ENCODE measurements at places on chromosomes 2 and 18. TPM values are rescaled to one million over a fixed set of nuclear protein-coding genes. Genes with fewer than 3 reads are reported as not detected.

Gene CD8B2
- total RNA-seq = not detected

DNA sequence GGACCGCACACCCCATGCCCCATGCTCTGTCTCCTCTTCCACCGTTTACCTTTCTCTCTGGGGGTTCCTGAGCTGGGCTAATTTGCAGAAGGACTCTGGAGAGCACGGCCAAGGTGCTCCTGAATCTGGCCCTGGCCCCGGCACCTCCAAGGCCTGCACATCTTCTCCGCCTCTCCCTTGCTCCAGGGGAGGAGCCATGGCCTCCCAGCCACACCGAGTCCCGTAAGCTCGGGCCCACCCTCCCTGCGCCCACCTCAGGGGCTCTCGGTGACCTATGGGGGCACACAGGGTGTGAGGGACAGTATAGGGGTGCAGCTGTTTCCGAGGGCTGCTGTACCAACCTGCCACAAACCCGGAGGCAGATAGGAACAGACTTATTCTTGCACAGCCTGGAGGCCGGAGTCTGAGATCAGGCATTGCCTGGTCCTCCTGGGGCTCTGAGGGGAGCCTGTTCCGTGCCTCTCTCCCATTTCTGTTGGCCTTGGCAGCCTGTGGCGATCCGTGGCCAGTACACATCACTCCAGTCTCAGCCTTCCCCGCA lies 127.3 kb upstream of the GPC1 start:
- no peaks in the 10 kb centered on the region for H3K4me1 ChIP-seq
- H3K27ac ChIP-seq = no peak overlapping the region
- DNase-seq = no peak
- H3K27me3 ChIP-seq = no peaks in the 10 kb centered on the region

GRCh38 chr2:20350753-20351554 lies at the start of gene PUM2:
Gene PUM2 (minus strand): TSS chr2:20350844. CDS start chr2:20327360, 23,484 bp downstream.
- H3K27ac ChIP-seq = peak within 1 kb of the TSS; percentile 98
- H3K4me3 ChIP-seq = peak within 1 kb of the TSS; percentile 77
- no peaks in the 10 kb centered on the region for H3K36me3 ChIP-seq
- DNase-seq = peak; percentile 92
- no peaks in the 10 kb centered on the region for H3K27me3 ChIP-seq

DNA sequence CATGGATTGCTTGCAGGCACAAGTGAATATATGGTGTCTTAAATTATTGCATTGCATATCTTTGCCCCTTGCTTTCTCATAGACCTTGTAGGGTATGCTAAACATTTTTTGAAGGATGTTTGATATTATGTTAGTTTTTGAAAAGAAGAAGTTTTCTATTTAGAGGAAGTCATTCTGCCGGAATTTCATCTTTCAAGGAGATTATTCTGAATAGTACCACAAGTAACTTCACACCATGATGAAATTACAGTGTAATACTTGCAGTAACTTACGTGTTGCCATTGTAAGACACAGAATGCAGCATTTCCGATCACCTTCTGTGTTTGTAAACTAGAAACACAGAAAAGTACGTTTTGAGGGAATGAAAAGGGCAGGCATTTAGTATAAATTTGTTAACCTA lies 71.9 kb downstream of the ACVR2A start:
- no peaks in the 10 kb centered on the region for H3K27me3 ChIP-seq
- no peaks in the 10 kb centered on the region for H3K4me1 ChIP-seq
- H3K27ac ChIP-seq = no peak overlapping the region
- DNase-seq = no peak
- no peak overlapping the region for H3K4me3 ChIP-seq
- no peaks in the 10 kb centered on the region for H3K36me3 ChIP-seq

DNA sequence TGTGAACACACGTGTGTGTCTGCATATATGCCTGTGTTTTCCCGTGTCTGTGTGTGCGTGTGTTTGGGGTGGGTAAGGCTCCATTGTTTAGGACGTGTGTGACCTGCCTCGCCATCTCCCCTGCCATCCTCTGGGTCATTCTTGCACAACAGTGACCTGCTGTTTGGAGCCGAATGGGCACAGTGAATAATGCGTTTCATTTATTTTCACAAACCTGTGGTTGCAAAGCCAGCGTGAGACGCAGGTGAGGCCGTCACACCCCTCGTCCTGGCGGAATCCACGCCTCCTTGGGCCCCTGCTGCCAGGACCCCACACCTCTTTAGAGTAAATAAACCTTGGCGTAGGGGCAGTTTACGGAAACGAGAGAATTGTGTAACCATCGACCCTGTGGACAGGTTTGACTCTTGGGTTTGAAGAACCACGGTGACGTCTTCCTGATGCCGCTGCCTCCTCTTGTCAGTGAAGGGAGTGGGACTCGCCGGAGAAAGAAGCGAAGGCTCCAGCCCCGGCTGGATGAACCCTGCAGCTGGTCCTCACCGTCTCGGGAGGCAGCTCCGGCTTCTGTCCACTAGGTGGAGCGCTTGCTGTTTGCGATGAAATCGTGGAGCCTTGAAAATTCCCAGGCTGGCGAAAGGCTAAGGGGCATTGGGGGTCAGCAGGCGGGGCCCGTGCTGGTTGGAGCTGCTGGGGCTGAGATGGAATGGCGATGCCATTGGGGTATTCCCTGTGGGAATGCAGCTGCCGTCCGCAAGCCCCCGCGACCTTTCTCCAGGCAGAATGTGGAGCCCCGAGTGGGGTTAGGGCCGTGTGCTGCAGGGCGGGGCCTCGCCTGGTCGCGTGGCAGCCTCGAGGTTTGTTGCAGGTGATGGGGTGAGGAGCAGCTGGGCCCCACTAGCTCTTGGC lies 81.1 kb downstream of the RTP5 start:
- no peaks in the 10 kb centered on the region for H3K36me3 ChIP-seq
- DNase-seq = no peak
- no peaks in the 10 kb centered on the region for H3K27me3 ChIP-seq
- H3K4me1 ChIP-seq = no peaks in the 10 kb centered on the region
- no peak overlapping the region for H3K27ac ChIP-seq
- no peak overlapping the region for H3K4me3 ChIP-seq

DNA sequence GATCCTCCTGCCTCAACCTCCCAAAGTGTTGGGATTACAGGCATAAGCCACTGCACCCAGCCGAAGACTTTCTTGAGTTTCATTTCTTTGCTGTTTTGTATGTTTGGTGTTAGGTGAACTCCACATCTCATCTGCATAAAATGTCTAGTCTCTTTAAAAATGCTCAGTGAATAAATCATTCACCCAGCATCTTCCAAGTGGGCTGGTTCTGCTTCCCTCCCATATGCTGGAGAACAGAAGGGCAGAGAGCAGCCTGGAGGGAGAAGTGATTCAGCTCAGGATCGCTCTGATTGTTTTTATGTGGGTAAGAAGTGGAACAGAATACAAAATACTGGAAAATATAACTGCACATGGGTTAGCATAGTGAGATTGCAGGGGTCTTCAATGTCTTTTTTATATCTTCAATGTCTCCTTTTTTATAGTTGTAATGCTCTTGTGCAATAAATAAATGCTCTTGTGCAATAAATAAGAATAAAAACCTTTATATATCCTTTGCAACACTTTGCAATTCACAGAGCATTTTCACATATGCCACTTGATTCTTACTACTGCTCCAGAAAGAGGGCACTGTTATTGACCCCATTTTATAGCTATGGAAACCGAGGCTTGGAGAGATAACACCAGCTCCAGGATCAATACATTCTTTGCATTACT lies 253.0 kb upstream of the NCKAP5 start:
- no peak for DNase-seq
- H3K36me3 ChIP-seq = no peaks in the 10 kb centered on the region
- no peak overlapping the region for H3K27ac ChIP-seq

Gene SERPINB2
- 12.5 TPM for total RNA-seq

Gene IL1RN
- not detected for total RNA-seq

- no peak overlapping the region for H3K27ac ChIP-seq
- no peak for DNase-seq
- H3K27me3 ChIP-seq = no peaks in the 10 kb centered on the region
- H3K4me3 ChIP-seq = no peak overlapping the region
Measured at GRCh38 chr2:96449174-96449573, 56.0 kb downstream of the NEURL3 start.

DNA sequence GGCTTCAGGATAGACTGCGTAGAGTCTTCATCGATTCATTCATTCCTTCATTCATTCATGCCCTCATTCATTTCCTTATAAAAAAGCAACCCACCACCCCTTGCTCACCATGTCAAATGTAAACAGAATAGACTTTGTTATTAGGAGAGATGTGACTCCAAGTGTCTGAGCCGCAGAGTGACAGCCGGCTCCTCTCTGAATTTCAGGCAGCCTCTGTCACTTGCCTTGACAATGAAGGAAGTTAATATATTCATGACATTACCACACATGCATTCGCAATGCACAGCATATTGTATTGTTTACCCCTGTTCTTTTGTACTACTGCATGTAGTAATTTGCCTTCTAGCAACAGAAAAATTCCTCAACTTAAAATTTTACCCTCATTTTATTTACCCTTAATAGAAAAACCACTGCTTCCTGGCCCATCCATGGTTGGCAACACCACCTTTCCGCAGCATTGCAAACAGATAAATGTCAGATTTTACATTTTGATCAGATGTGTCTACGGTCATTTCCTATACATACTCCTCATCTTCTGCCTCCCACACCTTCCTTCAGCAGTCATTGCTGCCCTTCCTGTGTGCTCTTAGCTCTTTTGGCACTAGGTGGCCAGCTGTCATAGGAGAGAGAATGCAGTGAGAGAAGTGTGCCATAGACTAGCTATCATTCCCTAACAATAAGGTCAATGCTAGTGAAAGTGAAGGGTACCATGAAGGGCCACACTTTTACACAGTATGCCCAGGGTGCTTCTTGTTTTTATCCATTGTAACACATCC lies 1090.8 kb downstream of the BCL11A start:
- H3K4me3 ChIP-seq = no peak overlapping the region
- no peaks in the 10 kb centered on the region for H3K27me3 ChIP-seq
- no peaks in the 10 kb centered on the region for H3K4me1 ChIP-seq
- DNase-seq = no peak

Data from GM12878 (cell line).